Astrocyte of the spinal cord (primary cell): ENCODE measurements at places on chromosomes 16 and 17.

DNA sequence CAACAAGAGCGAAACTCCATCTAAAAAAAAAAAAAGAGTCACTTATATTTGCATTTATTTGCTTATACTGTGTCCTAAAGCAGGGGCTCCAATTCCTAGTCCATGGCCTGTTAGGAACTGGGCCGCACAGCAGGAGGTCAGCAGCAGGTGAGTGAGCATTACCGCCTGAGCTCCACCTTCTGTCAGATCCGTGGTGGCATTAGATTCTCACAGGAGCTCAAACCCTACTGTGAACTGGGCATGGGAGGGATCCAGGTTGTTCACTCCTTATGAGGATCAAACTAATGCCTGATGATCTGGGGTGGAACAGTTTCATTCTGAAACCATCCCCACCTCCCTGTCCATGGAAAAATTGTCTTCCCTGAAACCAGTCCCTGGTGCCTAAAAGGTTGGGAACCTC lies 24.9 kb downstream of the ITGB3 start:
- no peak for DNase-seq

GRCh38 chr17:58968426-58969061 lies 138.1 kb downstream of the TRIM37 start:
- no peak for DNase-seq

- no peak for DNase-seq
Measured at GRCh38 chr16:20214401-20214800, 112.9 kb downstream of the GP2 start.

- DNase-seq, result no peak
Measured at GRCh38 chr17:80061421-80061820, 25.0 kb downstream of the CCDC40 start.

DNA sequence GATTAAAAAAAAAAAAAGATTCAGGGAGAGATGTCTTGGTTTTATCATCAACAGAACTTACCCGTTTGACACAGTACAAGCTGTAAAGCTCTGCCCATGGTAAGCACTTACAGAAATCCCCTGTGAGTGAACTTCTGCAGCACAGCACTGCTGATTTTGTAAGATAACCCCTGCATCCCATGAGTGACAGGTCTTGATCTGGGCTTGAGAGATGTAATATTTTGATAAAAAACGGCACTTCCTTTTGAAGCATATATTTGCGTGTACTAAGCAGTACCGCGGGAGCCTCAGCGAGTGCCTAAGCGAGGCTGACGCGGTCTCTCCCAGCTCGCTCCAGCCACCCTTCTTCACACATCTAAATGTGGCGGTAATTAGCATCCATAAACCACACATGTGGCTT lies 50.5 kb downstream of the IKZF3 start:
- no peak for DNase-seq

GRCh38 chr17:30366536-30366935 lies 12.2 kb upstream of the CPD start:
- no peak for DNase-seq

DNA sequence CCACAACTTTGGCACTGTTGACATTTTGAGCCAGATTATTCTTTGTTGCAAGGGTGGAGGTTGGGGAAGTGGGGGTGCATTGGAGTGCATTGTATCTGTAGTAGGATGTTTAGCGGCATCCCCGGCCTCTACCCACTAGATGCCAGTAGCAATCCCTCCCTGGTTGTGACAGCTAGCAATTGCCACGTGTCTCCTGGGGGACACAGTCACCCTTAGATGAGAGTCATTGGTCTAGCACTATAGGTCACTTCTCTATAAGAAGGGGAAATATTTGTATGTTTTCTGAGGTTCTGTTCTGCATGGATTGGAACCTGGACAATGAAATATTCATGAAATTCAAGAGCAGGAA lies 32.4 kb downstream of the MSI2 start:
- no peak for DNase-seq

DNA sequence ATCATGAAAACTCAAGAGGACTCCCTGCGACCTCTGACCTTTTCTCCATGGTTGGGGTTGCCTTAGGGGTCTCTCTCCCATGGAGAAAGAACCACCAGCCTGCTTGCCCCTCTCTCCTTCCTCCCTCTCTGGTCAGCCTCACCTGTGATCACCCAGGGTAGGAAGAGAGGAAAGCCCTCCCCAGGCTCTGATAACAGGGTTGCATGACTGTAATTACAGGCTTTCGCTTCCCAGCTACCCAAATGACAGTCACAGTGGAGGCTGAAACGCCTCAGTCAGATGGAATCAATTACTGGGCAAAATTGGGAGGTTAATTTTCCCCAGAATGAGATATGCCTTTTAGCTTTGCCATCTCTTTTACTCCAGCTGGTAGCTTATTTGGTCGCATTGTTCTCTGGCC lies 265.8 kb upstream of the SOX9 start:
- no peak for DNase-seq

- DNase-seq, result no peak
Measured at GRCh38 chr17:72730077-72730476, 362.4 kb downstream of the SLC39A11 start.

- DNase-seq, result no peak
Measured at GRCh38 chr16:67931712-67932461, at the start of gene CTRL. Gene CTRL, minus strand, starts transcription at chr16:67931862. Its CDS starts 10 bp downstream, at chr16:67931852.

- no peak for DNase-seq
Measured at GRCh38 chr17:48003417-48004151, 32.7 kb downstream of the CDK5RAP3 start.

- peak; percentile 63 for DNase-seq
Measured at GRCh38 chr16:4882000-4882632, 34.8 kb downstream of the UBN1 start.

DNA sequence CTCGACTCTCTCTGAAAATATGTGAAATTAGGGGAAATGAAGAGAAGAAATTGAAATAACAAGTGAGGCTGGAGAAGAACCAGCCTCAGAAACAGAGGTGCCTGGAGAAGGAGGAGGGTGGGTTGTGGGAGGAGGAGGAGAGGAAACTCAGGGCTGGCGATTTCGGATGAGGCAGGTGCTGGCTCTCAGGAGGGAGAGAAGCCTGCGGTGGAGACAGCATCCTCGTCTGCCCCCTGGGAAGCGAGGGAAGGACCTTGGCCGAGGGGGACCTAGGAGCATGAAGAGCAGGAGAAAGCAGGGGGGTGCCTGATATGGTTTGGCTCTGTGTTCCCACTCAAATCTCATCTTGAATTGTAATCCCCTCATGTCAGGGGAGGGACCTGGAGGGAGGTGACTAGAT lies 264.7 kb upstream of the TNRC6C start:
- DNase-seq, result no peak

DNA sequence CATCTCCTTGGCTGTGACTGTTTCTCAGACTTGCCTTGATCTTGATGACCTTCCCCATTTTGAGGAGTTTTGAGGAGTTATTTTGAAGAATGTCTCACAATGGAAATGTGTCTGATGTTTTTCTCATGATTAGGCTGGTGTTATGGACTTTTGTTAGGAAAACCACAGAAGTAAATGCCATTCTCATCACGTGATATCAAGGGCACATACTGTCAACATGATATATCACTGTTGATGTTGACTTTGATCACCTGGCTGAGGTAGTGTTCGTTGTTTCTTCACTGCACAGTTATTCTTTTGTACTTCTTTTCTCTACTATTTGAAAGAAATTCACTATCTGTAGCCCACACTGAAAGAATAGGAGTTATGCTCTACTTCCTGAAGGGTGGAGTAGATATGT lies 194.7 kb upstream of the MPHOSPH6 start:
- DNase-seq, result no peak

GRCh38 chr16:82657239-82657638 lies 30.5 kb downstream of the CDH13 start:
- peak; percentile 56 for DNase-seq

DNA sequence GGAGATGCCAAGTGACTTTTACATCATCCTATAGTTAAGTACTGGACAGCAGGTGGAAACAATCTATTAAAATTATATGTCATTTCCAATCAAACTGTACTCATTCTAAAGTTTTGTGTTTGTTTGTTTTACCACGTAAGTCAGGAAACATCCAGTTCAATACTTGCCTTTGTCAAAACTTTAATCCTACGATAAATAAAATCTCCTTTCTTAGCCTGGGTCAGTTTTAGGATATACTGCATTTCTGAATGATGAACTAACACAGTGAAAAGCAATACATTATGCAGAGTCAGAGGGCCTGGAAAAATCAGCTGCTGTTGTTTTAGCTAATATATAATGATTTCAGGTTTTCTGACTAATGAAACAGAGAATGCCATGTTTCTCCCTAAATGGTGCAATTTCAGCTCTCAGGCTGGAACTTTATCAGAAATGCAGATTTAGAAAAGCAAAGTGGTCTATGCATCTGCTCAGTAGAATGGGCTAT lies 756.4 kb downstream of the CDH11 start:
- DNase-seq, result no peak

DNA sequence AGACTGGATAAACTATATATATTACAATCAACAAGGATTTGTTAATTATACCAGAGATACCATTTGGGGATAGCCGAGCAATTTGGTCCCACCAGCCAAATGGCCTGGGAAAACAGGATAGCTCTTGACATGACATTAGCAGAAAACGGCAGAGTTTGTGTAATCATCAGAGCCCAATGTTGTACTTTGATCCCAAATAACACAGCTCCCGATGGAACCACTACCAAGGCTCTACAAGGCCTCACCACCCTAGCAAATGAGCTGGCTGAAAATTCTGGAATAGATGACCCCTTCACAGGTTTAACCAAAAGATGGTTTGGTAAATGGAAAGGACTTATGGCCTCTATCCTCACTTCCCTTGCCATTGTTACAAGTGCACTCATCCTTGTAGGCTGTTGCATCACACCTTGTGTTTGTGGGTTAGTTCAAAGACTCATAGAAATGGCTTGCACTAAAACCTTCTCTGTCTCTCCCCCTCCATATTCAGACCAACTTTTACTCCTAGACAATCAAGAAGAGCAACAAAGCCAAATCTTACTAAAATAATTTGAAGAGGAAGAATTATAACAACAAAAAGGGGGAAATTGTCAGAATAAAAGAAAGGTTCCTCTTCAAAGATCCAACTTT lies 9.5 kb downstream of the TXNL4B start:
- DNase-seq, result no peak

DNA sequence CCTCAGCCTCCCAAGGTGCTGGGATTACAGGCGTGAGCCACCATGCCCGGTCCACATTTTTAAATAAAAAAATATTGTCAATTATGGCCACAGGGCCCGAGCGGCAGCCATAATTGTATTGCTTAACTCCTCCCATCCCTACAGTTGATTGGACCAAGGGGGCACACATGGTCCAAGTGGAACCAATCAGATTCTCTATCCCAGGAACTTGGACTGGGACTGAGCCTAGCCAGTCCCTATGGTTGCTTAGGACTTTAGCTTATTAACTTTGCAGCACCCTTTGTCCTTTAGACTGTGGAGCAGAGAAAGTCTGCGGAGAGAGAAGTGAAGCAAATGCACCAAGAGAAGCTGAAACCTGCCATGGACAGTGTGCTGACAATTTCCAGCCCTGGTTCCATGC lies 5.5 kb upstream of the RDM1 start:
- no peak for DNase-seq
